ELF-1 (cell line): ENCODE measurements at places on chromosomes 4 and X.

- DNase-seq: no peak
Measured at GRCh38 chr4:161791796-161792556, 371.8 kb downstream of the FSTL5 start.

DNA sequence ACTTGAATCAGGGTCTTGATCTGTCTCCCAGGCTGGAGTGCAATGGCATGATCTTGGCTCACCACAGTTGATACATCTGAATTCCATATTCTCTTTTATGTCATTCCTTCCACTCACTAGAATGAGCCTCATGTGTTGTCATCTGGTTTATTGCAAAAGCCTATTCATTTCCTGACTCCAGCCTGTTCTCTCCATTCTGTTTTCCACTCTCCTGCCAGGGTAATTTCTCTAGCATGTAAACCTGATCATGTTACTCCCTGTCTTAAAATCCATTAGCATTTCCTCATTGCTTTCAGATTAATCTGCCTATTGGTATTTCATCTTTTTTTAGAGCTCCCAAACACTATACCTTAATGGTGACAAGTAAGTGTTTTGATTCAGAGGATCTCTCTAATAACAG, 4.3 kb upstream of the DDX60L start:
- no peak for DNase-seq

GRCh38 chr4:32645653-32646052, 1925.5 kb downstream of the PCDH7 start:
- no peak for DNase-seq

- DNase-seq: no peak
Measured at GRCh38 chr4:118825799-118826198, 10.1 kb downstream of the SEC24D start.

DNA sequence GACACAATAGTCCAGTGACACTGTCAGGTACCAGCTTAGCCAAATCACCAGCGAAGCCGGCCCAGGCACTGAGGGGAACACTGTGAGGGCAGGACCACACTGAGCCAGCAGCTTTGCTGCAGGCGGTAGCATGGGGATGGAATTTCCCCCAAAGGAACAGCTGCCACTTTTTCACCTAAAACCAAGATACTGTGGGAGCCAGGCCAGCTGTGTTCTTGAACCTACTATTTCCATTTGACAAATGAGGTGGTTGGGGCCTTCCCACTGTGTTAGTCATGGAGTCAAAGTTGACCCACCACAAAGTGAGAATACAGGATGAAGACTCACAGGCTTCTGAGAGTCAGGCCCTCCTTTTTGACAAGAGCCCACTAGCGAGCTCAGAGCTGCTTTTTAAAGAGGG, 70.7 kb upstream of the SH3RF1 start:
- no peak for DNase-seq

GRCh38 chr4:163330916-163331628, 1.3 kb downstream of the NPY1R start:
- DNase-seq: no peak

GRCh38 chrX:39174772-39175417, 373.6 kb downstream of the MID1IP1 start:
- no peak for DNase-seq

GRCh38 chr4:153850533-153851280, 61.8 kb upstream of the SFRP2 start:
- DNase-seq: no peak

GRCh38 chr4:39486221-39486804, 27.5 kb downstream of the LIAS start:
- no peak for DNase-seq

GRCh38 chrX:8668813-8669212, 63.1 kb downstream of the ANOS1 start:
- peak; percentile 79 for DNase-seq

DNA sequence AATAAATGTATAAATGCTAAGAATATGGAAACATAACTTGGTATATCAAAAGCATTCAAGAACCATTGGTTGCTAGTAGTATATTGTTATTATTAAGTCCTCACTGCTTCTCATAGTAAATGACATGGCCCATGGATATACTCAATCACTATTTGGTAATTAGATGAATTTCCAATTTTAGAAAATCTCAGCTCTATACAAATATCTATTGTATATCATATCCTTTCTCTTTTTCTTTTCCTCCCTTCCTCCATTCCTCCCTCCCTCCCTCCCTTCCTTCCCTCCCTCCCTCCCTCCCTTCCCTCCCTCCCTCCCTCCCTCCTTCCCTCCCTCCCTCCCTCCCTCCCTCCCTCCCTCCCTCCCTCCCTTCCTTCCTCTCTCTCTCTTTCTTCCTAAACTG, 514.4 kb upstream of the LCORL start:
- no peak for DNase-seq

DNA sequence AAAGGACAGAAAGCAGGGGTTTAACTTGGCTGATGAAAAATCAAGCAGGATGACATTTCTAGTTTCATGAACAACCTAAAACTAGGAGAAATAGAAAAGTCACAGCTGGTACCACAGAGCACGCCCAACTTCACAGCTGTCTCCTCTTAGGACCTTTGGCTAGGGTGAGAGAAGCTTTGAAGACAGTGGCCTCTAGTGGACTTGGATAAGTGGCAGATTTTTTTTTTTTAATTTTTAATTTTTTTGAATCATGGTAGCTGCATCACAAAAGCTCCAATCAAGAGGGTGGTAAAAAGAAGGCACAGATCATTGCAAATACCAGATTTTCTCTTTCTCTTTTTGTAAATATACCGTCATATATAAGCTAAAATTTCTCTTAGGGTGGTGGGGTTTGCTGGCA, 20.2 kb upstream of the MAP3K15 start:
- DNase-seq: no peak

DNA sequence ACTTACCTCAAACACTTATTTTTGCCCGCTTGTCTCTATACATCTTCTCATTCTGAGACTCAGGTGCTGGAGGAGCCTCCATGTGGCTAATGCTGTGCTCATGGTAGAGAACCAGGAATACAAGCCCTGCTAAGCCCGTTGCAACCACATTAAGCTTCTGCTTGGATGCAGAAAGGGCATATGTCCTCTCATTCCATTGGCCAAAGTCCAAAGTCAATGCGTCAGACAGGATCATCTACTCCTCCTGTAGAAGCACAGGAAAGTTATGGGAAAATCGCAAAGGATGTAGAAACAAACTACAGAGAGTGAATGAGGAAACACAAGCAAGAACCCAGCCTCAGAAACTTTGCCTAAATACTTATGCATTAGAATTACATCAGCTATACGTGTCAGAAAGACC, 124.5 kb upstream of the AGA start:
- DNase-seq: no peak

DNA sequence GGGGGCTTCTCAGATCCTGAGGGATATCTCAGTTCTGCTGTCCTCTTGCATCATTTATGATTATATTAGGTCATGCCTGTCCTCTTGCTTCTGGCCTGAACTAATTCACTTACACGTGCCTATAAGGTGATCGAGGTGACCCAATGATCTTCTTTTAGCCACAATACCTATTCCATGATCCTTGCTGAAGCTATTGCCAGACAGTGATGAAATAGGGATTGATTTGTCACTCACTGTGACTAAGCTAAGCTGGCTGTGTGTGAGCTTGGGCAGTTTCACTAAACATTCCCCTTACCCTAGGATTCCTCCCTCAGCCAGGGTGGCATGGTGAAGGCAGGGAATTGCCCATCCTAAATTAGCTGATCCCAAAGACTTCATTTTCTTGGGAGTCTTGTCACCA, 19.0 kb downstream of the HADH start:
- DNase-seq: no peak

GRCh38 chr4:6898763-6899162, 10.9 kb upstream of the TBC1D14 start:
- DNase-seq: no peak

DNA sequence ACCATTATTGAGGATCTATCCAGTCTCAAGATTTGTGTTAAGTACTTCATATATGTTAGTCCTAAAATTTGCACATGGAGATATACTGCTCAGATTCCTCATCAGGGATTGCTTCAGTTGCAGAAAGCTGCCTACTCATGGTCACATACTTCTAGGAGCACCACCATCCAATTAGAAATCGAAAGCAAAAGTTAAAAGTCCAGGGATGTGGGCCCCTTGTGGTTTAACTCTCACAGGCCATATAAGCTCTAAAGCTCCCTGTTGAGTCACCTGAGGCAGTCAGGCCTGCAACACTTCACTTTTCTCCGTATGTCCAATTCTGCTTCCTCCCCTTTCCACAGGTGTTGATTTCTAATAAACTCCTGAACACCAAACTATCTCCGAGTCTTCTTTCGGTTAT, 84.2 kb downstream of the CNOT6L start:
- peak; percentile 24 for DNase-seq

- peak; percentile 78 for DNase-seq
Measured at GRCh38 chr4:153204728-153205648, 745 bp downstream of the TRIM2 start.

GRCh38 chr4:151167561-151167960, 68.1 kb downstream of the RPS3A start:
- no peak for DNase-seq

- DNase-seq: no peak
Measured at GRCh38 chr4:145566768-145567167, 52.4 kb upstream of the MMAA start.

GRCh38 chrX:78181307-78181706, 41.9 kb upstream of the TAF9B start:
- no peak for DNase-seq

GRCh38 chr4:8465615-8466611, 25.3 kb downstream of the TRMT44 start:
- DNase-seq: no peak

DNA sequence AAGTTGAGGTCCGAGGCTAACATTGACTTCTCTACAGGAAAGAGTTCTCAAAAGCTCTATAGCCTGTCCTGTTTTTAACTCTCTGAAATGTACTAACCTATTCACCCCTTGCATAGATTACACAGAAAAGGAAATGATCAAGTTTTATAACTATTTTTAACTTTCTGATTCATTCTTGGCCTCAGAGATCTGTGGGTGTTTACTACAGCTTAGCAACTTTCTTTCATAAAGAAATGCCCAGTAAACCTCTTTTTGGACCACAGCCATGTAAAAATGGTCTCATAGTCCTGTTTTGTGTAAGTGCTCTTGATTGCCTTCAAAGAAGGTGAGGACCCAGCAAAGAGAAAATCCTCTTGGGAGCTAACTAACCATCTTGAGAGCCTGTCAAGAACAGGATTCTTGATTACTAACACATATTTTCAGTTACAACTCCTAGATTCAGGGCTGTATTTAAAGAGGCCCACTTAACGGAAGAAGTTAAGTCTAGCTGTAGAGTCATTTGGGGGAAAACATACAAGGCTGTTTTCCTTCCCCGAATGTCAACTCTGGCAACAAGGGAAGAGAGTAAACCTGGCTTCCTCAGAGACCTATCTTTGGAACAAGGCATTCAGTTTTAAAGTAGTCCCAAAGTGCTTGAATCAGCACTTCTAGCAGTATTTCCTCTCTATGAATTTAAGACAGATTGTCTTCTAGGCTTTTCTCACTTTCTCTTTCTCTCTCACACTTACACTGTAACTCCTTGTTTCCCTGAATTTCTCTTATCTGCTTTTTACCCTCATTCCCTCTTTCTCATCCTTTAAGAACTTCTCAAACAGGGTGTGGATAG, 78.2 kb downstream of the IL21 start:
- DNase-seq: no peak

- peak; percentile 18 for DNase-seq
Measured at GRCh38 chr4:37889849-37890800, 759 bp upstream of the TBC1D1 start.

DNA sequence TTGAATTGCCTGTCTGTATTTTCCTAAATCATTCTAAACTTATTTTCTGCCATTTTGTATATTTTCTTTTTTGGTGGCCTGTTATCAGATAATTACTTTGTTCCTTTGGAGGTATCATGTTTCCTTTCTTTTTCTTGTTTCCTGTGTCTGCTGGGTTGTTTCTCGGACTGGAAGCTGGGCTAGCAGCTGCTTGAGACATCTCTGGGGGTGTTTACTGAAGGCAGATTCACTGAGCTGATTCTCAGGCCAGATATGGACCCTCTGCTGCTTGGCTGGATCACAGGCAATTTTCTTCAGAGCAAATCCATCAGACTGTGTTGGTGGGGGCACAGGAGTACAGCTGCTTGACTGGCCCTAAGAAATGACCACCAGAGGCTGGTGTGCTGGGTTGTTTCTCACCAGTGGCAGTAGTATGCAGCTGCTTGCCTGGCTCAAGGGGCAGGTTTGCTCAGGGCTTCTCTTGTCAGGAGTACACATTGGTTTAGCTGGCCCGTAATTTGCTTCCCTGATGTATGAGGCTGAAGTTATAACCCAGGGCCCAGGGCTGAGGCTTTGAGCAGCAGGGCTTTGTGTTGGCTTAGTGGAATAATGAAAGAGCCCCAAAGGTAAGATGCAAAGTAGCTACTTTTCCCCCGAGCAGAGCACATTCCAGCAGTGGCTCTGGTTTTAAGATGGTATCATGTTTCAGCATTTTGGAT, 680.6 kb downstream of the TECRL start:
- peak; percentile 19 for DNase-seq

- DNase-seq: no peak
Measured at GRCh38 chr4:148778980-148779675, 336.9 kb upstream of the NR3C2 start.

GRCh38 chrX:133849676-133850075, 135.7 kb downstream of the GPC3 start:
- DNase-seq: no peak

- no peak for DNase-seq
Measured at GRCh38 chr4:47217291-47217690, 185.9 kb downstream of the GABRB1 start.

- peak; percentile 39 for DNase-seq
Measured at GRCh38 chr4:135186002-135186401, 984.4 kb upstream of the PABPC4L start.

- no peak for DNase-seq
Measured at GRCh38 chr4:45323453-45324058, 597.2 kb upstream of the GNPDA2 start.

DNA sequence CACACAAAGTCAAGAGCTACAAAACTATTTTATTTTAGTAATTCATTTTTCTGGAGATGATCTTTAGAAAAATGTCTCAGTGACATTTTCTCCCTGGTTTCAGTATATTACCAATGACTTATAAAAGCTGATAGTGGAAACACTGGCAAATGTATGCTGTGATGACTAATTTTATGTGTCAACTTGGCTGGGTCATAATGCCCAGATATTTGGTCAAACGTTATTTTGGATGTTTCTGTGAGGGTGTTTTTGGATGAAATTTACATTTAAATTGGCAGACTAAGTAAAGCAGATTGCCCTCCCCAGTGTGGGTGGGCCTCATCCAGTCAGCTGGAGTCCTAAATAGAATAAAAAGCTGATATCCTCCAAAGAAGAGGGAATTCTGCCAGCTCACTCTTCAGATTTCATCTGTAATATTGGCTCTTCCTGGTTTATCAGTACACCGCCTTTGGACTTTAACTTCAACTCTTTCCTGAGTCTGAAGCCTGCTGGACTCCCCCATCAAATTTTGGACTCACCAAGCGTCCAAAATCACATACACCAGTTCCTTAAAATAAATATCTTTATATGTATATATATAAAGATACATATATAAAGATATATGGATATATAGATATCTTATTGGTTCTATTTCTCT, 31.2 kb upstream of the RAB40A start:
- no peak for DNase-seq

- no peak for DNase-seq
Measured at GRCh38 chr4:152885185-152885584, 50.9 kb upstream of the FHDC1 start.

GRCh38 chrX:150902434-150903109, 4.1 kb upstream of the CD99L2 start:
- DNase-seq: peak; percentile 98
